ENCODE measurements at places on chromosomes 4 and X.

- no peak for DNase-seq
Observed at GRCh38 chr4:166981847-166982246, 252.4 kb downstream of the SPOCK3 start.

GRCh38 chr4:101853028-101853427 is 62.5 kb downstream of the BANK1 start:
- DNase-seq, result no peak

DNA sequence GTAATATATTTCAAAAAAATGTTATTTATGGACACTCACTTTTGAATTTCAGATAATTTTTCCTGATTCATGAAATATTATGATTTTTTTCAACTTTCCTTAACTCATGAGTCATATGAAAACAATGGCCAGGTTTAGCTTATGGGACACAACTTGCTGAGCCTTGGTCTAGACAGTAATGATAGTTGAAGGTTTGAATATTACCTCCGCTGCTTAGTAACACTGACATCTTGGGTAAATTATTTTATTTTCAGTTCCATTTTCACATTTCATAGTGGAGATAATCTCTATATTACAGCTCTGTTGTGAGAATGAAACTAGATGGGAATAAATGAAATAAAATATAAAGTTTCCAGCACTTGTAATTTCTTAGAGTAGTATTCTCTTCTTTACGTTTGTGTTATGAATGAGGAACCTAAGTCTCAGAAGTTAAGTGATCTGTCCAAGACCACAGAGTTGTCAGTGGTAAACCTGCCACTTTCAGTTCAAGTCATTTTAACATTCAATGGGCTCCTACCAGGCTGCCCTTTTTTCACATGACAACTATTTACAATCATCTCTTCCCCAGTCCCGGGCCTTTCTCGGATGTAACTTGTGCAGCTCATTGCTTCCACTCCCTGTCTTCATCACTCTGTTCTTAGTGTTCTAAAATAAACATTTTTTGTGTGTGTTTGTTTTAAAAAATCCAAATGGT is 46.8 kb upstream of the GC start:
- no peak for DNase-seq

GRCh38 chr4:48194971-48195370 is 60.9 kb upstream of the TXK start:
- no peak for DNase-seq

DNA sequence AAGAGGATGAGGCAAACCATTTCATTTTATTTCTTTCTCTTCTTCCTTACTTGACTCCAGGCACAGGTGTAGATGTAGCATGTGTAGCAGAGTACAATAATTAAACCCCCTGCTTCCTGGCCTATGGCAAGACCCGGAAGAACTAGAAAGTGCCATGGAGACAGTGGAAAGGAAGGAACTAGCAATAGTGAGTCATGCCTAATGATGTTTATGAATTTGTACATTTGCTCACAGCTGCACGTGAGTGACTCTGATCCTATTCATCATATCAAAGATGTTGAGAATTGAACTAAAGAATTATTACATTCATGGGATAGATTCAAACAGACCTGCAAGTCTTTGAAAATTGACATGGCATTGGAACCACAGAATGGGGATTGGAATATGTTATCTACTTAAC is 2233.9 kb upstream of the TENM3 start:
- no peak for DNase-seq

- DNase-seq, result peak; percentile 11
Observed at GRCh38 chr4:146333187-146333894, 119.0 kb downstream of the REELD1 start.

DNA sequence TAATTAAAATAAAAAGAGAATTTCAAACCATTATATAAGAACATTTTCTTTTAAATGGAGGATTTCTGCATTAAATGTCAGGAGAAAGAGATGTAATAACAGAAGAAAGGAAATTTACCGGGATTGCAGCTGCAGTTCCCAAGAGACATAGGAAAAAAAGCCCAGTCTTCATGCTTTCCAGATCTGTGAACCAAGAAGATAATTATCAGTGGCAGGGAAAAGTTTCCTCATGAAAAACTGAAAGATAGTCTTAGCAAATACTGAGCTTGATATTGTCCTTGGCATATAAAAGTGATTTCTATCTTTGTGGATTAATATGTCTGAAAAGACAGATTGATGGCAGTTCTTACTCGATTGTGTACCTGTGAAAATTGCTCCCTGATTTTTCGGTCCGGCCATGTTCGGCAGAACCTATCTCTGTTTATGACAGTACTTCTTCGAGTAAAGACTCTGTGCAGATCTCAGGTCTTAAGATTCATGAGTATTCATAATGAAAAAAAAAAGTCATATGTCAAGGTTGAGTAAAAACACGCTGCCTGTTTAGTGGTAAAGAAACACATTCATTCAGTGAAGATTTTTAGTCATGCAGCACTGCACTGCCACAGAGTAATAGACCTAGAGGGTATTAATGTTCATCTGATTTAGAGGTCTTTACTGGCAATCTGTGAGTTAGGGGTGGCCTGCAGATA is 29.6 kb downstream of the SPARCL1 start:
- peak; percentile 16 for DNase-seq

- no peak for DNase-seq
Observed at GRCh38 chr4:182429896-182430295, 186.7 kb downstream of the TENM3 start.

GRCh38 chr4:83255584-83255983 is 29.0 kb downstream of the COQ2 start:
- no peak for DNase-seq

DNA sequence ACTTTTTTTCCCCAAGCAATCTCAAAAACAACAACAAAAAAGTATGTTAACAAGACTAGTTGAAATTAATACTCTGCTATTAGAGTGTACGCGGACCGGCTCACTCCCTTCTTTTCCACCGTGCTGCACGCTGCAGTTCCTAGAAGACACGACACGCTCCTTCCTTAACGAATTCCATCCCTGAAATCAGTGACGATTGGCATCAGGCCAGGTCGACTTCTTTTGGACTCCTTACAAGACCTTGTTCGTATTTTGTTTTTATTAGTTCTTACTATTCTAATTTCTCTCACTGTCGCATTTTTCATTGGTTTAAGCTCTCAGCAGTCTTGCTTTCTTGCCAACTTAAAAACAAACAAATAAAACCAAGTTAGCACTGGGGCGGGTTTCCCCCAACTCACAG is 175.8 kb upstream of the PITX2 start:
- no peak for DNase-seq

Data from activated naive CD4-positive, alpha-beta T cell treated with anti-CD3 and anti-CD28 coated beads, Interleukin-2, amount 50 U/mL, for 72 hours (primary cell).